ENCODE measurements at places on chromosomes 12 and 14.

GRCh38 chr14:51732494-51733112, 80.9 kb downstream of the FRMD6 start:
- peak; percentile 70 for DNase-seq

DNA sequence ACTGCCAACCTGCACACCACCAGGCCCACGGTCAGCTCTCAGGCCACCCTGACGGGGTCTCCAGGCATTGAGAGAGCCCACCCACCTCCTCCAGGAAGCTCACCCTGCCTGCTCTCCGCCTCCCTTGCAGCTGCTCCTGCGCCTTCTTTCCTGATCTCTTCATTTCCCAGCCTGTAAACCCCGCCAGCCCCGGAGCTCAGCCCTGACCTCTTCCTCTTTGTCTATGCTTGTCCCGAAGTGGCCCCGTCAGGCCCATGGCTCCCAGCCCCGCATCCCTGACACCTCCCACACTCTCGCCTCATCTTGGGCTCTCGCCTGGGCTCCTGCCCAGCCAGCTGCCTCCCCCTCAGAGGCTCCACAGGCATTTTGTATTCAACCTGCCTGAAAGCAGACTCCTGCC, 139.3 kb downstream of the CALM1 start:
- no peak for DNase-seq

GRCh38 chr12:53058674-53059433, 9.0 kb downstream of the TNS2 start:
- no peak for DNase-seq

DNA sequence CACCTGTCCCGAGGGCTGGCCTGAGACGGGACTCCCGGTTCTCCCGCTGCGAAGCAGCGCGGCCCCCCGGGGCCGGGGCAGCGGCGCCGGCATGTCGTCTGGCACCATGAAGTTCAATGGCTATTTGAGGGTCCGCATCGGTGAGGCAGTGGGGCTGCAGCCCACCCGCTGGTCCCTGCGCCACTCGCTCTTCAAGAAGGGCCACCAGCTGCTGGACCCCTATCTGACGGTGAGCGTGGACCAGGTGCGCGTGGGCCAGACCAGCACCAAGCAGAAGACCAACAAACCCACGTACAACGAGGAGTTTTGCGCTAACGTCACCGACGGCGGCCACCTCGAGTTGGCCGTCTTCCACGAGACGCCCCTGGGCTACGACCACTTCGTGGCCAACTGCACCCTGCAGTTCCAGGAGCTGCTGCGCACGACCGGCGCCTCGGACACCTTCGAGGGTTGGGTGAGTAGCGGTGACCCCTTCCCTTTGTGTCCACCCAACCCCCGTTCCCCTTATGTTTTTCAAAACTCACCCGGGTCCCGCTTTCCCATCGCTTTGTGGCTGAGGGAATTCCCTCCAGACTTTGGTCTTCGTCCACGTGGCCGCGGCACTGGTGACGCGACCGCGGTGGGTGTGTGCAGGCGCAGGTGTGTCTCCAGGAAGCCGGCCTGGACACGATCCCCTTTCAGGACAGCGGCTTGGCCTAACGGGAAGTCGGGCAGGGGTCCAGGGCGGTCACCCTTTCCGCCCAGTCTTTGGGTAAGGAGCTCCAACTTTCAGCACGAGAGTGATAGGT, 826 bp downstream of the PRKCH start:
- no peak for DNase-seq

- DNase-seq = no peak
These were observed 67.4 kb downstream of the PHLDA1 start for GRCh38 chr12:75964150-75964549.
